ENCODE measurements at places on chromosomes 1 and 21.

GRCh38 chr1:95230768-95231191 is 3.2 kb upstream of the RWDD3 start:
- no peak for DNase-seq

DNA sequence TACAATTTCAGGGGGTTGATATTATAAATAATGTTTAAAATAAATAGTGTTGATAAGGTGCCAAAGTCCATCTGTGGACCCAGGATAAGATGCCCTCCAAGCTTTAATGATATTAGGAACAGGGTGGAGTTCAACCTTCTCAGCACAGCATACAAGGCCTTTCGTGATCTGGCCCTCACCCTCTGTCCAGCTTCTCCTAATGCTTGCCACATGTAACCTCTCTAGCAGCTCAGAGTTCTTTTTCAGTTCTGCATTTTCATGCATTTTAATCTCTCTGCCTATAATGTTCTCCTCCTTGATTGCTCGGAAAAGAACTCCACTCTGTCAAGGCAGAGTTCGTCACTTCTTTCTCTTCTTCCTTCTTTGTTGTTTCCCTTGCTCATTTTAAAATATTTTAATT is 21.4 kb upstream of the SMAP2 start:
- no peak for DNase-seq

GRCh38 chr1:111197598-111198284 is 2.7 kb downstream of the DENND2D start:
- DNase-seq, result peak; percentile 57

DNA sequence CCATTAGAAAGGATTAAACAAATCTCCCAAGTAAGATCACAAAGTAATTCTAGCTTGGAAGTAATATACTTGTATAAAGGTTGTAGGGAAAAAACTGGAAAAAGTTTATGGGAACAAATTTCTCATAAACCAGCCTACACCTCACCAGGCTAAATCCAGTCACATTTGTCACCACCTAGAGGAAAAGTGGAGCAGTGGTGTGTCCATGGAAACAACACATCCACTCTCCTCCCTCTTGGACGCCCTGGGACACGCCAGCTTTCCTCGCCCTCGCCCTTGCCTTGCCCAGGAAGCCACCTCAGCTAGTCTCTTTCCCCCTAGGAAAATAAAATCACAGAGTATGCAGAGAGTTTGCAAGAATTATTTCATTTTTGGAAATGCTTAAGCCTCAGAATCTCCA is 2.2 kb downstream of the PALMD start:
- peak; percentile 22 for DNase-seq

GRCh38 chr1:209406595-209406994 is 176.9 kb upstream of the CAMK1G start:
- DNase-seq, result no peak

- no peak for DNase-seq
These were observed 45.8 kb downstream of the FOXD2 start for GRCh38 chr1:47483651-47484050.
